ENCODE measurements at places on chromosomes 6 and 20.

DNA sequence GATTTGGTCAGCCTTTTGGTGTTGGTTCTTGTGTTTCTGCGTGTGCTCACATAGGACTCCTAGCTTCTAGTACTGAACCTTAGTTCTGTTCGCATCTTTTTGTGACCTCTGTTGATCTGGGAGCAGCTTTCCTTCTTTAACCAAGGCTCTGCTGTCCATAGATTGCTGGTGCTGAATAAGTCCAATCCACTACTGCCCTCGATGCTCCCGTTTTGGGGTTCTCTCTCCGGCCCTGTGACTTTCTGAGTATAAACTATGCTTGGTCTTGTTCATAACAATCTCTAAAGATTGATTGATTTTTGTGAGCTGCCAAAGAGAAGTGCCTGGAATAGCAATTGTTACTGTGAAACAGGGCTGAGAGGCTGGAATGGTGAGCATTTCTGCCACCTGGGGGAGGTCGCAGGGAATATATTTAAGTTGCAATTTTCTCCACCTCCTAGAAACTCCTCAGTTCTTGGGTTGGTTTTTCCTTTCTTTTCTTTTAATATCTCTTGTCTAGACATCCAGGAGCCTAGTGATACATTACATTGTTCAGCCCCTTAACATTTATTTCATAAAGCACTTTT lies 422.9 kb upstream of the CHD6 start:
- no peak for DNase-seq

- DNase-seq: peak; percentile 15
Measured at GRCh38 chr20:46253391-46253790, 54.9 kb downstream of the CDH22 start.

- DNase-seq: no peak
Measured at GRCh38 chr6:145271577-145271976, 463.7 kb downstream of the EPM2A start.

GRCh38 chr6:47700053-47700452 lies 1.7 kb downstream of the ADGRF4 start:
- no peak for DNase-seq

GRCh38 chr20:5780846-5781217 lies 30.6 kb downstream of the SHLD1 start:
- no peak for DNase-seq
